Neural progenitor cell (in vitro differentiated cells): ENCODE measurements at places on chromosomes 2 and 18.

DNA sequence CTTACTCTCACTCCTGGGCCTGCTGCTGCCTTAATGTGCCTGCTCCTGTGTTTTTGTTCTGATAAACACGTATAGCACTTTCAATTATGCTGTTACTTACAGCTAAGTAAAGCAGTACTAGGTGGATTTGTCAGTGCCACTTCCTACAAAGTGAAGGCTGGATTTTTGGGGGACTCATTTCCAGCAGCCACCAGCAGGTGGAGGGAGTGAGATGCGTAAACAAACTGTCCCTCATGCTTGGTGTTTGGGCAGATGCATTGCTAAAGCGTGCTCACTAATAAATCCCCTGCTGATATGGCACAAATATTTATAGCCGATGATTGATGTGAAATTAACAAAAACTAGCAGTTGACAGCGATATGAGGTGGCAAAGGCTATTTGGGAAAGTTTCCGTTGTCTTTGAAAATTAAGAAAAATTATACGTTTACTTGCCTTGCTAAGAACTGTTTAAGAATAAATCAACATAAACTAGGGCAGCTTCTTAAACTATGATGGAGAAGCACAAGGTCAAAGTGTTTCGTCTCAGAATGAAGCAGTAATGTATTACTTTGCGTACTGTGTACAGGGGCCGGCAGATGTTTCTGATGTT is 101.7 kb downstream of the AGAP1 start:
- peak; percentile 75 for DNase-seq

- DNase-seq = no peak
Measured at GRCh38 chr2:29691391-29691950, 229.9 kb downstream of the ALK start.

- no peak for DNase-seq
Measured at GRCh38 chr18:49976795-49977560, 163.6 kb upstream of the ACAA2 start.

DNA sequence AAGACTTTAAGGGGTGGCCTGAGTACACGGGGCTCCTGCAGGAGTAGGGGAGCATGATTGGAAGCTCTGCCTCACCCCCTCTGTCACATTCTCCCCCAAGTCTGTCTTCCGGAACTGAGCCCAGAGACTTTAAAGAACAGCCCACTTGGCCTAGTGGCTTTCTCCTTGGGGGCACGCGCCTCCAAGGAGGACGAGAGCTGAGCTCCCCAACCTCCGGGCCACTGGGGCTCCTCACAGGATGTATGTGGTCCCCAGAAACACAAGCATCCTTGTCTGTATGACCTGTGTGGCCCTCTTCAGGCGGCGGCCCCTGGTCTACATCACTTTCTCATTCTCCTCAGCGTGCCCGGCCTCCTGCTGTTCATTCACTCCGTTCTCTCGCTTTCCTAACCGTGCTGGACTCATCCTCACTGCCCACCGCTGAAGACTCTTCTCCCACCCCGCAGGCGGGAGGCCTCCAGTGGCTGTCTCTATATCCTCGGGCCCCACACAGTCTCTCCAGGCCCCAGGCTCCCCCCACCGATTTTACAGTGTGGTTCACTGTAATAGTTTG is 23.7 kb downstream of the KCNF1 start:
- DNase-seq = no peak

DNA sequence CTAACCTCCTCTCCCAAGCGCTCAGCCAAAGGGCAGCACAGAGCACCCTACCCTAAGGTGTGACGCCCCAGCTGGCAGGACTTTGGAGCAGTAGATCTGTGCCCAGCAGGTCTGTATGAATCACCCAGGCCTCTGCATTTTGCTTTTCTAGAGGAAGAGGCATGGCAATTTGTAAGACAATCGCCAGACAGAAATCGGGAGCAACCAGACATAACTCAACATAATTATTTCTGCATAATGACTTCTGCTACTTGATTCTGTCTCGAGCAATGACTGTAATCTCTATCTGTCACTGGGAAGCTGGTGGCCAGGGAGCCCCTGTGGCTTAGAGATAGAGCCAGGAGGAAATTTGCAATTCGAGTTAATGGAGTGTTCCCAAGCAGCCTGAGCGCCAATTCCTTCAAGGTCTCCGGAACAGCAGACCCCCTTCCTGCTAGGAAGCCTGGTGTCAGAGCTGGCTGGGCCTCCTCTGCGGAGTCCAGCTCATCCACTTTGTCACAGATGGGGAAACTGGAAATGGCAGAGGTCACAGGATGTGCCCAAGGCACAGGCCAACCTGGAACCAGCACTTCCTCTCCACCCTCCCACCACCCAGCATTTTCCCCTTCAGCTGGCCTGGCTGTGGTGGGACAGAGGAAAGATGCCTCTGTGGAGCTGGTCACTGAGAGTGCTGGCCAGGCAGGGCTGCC is 55.0 kb downstream of the ODC1 start:
- DNase-seq = no peak

GRCh38 chr2:74843899-74844298 is 10.0 kb downstream of the HK2 start:
- DNase-seq = no peak

- no peak for DNase-seq
Measured at GRCh38 chr18:10051877-10052631, 138.2 kb downstream of the VAPA start.

DNA sequence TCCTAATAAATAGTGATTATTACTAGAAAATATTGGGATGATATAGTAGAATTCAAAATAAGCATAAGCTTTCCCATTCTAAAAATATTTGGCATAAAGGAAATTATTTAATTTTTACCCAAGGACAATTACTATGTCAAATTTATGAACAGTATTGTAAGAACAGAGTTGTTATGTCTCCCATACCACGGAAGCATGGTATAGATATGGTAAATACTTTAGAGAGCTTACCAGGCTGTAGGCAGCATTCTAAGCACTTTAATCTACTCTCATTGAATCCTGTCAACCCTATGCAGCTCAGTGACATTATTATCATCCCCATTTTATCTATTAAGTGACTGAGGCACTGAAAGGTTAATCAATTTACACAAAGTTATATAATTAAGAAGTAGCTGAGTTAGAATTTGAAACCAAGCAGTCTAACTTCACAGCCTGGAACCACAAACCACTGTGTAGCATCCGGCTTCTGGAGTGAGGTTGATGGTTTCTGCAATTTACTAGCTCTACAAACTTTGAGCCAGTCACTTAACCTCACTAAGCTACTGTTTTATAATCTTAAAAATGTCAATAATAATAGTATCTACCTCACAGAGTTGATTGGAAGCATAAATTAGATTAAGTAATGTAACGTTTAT is 323.7 kb downstream of the ARHGAP15 start:
- no peak for DNase-seq

DNA sequence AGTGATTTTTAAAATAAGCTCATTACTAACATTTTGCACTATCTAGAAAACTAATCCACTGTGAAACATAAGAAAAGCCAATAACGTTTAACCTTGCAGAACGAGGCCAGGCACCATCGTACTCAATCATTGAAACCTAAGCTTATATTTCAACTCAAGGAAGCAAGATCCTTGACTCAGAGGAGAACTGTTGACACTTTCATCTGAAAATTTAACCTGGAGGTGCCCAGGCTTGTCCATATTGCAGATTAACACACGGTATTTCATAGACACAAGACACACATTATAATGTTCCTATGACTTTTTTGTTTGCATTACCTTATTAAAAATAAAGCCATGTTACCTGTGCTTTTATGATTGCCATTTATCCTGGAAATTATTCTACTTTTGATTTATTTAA is 89.6 kb downstream of the ZNF385B start:
- no peak for DNase-seq

DNA sequence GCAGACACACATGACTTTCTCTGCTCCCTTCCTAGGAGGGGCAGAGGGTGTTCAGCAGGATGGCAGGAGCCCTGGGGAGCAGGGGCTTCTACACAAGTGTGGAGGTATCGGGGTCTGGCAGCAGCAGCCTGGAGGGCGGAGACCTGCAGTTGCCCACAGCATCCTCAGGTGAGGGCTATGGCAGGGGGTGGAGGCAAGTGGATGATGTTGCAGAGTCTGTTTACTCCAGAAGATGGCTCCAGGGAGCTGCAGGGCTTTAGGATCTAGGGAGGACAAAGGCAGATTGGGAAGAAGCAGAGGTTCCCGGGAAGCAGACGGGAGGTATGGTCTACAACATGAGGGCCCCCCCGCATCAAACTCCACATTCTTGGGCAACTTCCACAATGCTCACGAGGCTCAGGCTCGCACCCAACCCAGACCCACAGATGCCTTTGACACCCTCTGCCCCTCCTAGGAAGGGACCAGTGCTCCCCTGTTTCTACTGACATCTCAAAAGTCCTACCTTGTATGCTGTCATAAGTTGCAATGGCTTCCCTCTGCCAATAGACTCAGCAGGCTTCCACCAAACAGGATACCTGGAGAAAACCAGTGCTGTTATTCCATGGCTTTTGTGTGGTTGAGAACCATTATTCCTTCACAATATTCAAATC is 12.0 kb upstream of the ATP6V1C2 start:
- DNase-seq = peak; percentile 56

DNA sequence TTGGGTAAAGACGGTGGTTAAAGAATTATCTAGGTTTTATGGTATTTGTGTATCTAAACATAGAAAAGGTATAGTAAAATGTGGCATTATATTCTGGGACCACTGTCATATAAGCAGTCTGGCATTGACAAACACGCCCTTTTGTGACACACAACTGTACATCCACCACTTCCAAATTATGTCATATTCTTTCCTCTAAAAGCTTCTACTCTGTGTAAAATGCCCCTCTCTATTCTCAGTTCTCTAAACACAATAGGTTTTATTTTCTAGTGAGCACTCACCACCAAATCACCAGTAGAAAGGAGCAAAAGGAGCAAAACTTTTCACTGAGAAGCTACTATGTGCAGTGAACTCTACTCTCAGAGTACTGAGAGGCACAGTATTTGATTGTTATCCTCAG is 88.1 kb upstream of the PIEZO2 start:
- DNase-seq = no peak

GRCh38 chr2:5690286-5690685 is 1.9 kb upstream of the SOX11 start:
- peak; percentile 23 for DNase-seq
